ENCODE measurements at places on chromosomes 6 and 20.

DNA sequence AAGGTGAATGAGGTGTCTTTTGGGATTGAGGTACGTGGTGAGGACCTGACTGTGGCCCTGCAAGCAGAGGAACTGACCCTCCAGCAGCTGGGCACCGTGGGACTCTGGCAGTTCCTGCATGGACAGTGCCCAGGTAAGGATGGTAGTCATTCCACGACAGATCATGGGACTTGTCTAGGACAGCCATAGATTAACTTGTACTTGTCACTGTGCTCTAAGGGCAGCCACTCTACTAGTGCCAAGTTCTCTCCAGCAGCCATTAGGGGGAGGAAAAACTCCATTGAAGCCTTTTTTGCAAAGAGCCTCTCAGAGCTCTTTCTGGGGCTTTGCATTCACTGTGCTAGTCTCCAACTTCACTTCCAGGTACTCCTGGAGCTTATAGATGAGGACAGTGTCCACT, 20.4 kb downstream of the TAF11 start:
- DNase-seq, result peak; percentile 7

- DNase-seq, result no peak
These were observed 64.4 kb upstream of the FUCA2 start for GRCh38 chr6:143575901-143576426.

DNA sequence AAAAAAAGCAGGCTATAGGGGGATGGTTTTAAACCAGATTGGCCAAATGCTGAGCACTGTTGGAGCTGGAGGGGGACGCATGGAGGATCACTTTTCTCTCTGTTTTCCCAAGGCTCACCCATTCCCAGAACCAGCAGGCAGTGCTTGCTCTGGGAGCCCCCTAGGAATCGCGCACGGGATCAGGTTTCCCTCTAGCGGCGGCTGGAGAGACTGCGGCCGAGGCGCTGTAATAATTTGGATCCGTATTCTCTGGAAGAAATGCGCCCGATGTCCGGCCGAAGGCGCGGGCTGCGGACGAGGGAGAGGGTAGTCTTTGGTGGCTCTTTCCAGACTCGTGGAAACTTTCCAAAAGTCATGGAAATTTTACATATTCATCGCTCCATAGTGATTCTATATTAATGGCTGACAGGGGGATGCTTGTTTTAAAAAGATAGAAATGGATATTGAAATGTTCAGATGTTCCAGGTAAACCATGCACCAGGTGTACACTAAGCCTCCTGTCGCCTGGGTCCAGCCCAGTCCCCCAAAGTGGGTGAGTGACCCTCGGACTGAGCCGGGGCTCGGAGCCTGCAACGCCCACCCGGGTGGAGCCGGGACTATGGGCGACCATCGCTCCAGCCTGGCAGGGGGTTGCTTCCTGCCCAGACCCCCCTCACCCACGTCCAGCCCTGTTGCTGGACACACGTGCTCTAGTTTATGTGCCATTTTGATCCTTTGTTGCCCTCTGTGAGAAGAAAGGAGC, 78.7 kb upstream of the PHACTR3 start:
- DNase-seq, result peak; percentile 29

- no peak for DNase-seq
These were observed 88.1 kb upstream of the IFNGR1 start for GRCh38 chr6:137307163-137307854.

DNA sequence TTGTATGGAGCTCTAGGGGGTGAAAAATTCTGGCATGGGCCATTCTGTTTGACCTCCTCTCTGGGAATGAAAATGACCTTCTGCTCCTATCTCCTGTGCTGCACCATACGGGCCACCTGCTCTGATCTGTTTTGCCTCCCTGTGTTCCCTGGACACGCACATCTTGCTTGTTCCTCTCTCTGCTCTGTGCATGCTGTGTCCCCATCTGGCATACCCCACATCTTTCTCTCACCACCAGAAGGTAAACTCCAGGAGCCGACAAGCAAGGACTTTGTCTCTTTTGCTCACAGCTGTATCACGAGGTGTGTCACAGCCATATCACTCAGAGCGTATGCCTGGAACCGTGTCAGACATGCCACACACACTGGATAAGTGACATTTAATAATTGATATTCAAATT, 208.4 kb upstream of the DTNBP1 start:
- no peak for DNase-seq

DNA sequence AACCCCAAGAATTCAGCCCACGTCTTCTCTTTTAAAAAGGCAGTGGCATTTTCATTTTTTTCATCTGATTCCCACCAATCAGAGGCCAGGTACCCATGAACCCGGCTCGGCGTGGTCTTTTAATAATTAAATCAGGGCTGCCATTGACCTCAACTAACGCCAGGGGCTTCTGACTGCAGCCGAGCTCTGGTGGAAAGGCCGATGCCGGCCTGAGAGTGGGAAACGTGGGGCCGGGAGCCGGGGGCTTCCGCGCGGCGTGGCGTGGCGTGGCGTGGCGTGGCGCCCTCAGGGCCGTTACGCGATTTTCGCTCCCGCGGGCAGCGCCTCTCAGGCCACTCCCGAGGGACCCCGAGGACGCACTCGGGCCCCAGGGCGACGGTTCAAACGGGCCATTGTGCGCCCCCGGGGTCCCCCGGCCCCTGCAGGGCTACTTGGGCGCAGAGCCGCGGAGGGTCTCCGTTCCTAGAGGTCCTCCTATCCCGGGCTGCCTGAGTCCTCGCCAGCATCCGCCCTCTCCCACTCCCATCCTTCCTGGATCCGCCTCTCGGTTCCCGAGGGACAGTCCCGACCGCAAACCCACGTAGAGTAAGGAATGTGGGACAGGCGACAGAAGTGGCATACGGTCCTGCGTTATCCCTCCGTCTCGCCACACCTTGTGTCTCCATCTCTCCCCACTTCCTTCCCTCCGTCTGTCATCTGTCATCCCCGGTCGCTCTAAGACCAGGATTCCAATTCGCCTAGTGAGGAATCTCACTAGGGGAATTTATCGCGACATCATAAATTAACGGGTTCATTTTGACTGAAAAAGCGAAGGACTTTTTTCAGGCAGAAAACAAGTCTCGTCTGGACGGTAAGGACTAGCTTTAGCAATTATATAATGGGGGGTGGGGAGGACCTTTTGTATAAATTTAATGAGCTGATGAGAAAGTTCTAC, 876 bp upstream of the TBPL1 start:
- DNase-seq, result peak; percentile 68

DNA sequence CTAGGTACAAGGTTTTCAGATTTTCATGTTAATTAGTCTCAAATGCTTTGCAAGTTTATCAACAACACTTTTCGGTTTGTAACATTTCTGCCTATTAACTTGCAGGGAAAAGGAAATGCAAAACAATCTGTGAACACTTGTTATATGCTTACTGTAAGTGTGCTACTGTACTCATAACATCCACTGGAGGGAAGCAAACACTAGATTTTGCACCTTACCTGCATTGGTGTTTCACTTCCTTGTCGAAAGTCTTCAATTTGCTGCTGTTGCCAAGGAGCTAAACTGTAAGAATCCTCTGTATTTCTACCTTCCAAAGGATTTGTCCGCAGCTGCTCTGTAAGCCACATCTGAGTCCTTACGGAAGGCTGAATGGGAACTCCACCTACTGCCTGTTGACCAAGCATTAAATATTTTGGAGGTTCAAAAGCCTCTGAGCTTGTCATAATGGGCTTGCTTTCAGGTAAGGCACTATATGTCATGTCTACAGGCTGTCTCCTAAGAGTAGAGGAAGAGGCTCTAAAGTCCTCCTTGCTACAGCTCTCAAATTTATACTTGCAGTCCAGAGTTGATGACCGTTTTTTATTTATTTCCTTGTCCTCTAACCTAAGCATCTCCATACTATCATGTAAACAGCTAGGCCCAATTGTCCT, 17.3 kb downstream of the PLN start:
- DNase-seq, result peak; percentile 65

DNA sequence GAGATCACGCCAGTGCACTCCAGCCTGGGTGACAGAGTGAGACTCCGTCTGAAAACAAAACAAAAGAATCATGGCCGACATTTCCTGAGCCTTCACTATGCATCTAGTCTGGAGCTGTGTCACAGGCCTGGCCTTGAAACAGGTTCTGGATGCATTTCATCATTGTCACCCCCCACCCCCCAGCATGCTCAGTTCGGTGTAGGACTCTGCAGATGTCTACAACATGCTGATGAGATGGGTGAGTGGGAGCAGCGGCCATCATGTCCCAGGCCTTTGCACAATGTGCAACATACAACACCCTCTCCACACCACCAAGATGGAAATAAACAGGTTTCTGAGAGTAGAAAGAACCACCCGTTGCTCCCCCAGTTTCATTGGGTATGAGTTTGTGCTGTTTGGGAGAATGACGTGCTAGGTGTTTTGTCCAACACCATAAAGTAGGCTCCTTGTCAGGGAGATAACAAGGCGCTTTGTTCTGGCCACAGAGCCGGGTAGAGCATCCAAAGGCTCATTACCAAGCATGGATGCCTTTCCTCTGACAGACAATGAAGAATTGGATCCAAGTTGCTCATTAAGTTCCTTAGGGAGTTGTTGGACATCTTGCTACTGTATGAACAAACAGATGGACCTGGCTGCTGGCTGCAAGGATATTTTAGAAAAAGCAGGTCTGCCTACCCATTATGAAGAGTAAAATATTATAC, 22.1 kb downstream of the SNHG17 start:
- no peak for DNase-seq

DNA sequence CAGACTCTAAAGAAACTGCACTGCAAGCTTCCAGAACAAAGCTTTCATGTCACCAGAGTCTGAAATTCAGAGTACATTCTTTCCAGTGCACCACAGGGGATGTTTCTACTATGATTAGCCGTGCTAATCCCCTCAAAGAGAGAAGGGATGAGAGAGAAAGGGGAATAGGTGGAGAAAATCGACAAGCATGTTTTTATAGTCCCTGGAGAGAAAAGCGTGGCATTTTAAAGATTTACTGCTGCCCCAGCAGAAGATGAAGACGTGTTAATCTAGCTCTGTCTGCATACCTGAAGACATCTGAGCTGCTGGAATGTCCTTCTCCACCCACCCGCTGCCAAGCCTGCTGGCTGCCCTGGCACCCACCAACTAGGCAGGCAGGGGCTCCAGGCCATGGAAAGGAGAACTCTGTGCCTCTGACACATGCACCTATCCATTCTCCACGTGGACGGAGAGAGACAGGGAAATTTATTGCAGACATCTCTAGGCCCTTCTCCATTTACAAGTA, 4.1 kb downstream of the MYLK4 start:
- DNase-seq, result no peak

- no peak for DNase-seq
These were observed 4.6 kb upstream of the DSTN start for GRCh38 chr20:17565169-17565845.

DNA sequence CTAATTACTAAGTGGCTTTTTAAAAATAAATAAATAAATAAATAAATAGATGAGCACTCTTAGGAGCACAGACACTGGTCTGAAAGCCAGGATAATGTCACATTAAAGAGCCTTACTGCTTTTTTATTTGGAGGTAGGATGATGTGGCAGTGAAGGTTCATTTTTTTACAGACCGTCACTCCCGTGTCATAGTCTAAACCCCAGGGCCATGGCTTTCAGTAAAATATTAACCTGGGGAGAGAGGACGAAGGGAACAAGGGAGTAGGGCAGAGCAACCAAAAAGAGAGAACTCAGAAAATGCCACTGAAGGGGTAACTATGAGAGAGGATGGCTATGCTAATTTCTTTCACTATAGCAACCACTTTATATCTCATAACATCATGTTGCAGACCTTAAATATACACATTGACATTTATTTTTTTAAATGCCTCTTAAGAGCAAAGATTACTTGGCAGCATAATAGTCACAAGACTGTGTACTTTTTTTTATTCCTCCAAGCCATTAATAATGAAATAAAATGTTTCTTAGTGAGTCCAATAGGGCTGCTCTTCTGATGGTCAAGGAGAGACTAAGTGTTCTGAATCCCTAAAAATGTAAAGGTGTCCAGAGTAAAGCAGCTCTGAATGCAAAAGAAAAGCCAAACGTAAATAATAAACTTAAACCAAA, 100.9 kb upstream of the SIM1 start:
- DNase-seq, result no peak

- peak; percentile 88 for DNase-seq
These were observed 54.9 kb downstream of the UBR2 start for GRCh38 chr6:42618686-42619085.

Data from epithelial cell of esophagus (primary cell).